ENCODE measurements at places on chromosomes 3 and 15. TPM values are rescaled to one million over a fixed set of nuclear protein-coding genes. Genes with fewer than 3 reads are reported as not detected.
A peak's percentile ranks its signal among the peaks of the same experiment; 100 is the strongest.

GRCh38 chr15:45187894-45188830 is at the start of gene SHF:
TSS of gene SHF (minus strand) at chr15:45187966. CDS start at chr15:45187951, 15 bp downstream.
- DNase-seq: peak; percentile 44

DNA sequence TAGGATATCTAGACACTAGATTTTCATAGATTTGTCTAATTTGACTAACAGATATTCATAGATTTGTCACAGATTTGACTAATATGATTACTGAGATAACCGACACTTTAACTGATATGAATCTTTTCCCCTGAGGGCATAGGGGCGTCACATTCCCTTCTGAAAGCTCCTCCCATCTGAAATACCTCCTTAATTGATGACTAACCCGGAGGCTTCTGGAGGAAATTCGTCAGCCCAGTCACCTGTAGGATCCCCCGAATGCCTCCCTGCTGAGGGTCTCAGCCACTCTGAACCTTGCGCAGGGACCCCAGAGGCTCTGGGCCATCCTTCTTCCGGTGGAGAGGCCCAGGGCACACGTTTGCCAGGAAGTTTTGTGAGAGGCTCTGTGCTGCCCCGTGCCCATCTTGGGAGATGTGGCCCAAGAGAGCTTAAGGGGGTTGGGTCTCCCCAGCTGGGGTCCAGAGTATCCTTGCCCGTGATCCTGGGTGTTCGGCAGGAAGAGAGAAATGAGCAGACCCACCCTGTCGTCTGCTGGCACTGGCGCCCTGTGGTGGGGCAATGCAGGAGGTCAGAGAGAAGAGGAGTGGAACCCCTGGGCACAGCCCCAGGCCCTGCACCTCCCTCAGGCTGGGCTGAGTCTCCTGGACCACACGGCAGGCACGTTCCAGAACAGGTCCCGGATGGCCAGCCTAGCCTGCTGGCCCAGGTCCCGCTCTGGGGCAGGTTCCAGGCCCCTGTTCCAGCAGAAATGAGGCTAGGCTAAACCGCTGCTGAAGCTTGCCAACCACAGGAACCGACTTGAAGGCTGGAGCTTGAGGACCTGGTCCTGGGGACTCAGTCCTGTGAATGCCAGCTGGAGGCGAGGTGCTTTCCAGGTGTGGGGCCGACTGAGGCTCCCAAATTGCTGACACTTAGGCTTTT is 1.7 kb downstream of the PLA2G4D start:
- DNase-seq: no peak

The SLC2A2 gene
- total RNA-seq: not detected

DNA sequence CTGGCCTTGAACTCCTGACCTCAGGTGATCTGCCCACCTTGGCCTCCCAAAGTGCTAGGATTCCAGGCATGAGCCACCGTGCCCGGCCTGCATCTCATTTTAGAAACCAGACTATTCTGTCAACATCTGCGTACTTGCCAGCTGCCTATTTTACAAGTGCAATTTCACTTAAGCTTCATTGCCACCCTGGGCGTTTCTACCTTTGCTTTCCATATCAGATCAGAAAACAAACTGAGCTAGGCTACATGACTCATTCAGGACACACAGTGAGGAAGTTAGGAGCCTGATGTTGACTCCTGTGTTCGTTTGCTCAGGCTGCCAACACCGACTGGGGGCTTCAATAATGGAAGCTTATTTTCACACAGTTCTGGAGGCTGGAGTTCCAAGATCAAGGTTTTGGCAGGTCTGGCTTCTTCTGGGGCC is 42.3 kb upstream of the KLHL25 start:
- peak; percentile 60 for DNase-seq

- DNase-seq: no peak
These were observed 129.0 kb upstream of the LRRFIP2 start for GRCh38 chr3:37303416-37303815.

The MITF gene
- total RNA-seq: 5.7 TPM

DNA sequence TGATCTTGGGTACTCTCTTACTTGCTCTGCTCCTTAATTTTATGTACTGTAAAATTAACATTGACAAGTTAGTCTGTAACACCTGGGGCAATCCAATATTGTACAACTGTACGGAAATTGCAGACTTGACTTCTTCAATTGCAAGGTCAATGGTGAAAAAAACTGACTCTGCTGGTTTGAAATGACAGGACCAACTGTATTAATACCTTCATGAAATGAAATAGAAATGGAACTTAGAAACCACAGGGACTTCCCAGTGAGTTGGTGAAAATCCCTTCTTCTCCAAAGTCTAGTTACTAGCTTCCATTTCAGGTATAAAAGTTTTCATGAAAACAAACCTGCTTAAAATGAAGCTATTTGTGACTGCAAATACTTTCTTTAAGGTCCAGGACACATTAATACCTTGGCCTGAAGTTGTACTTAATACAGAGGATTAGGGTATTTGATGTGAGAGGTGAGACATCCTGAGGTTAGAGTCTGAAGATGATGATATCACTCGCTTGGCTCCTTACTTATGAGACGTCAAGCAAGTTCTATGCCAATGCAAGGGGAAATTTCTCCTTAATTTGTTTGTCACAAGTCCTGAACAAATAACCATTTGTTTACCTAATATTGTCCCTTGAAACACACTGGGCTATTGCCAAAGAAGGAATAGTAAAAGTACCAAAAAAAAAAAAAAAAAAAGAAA is 226.2 kb upstream of the TP63 start:
- no peak for DNase-seq

DNA sequence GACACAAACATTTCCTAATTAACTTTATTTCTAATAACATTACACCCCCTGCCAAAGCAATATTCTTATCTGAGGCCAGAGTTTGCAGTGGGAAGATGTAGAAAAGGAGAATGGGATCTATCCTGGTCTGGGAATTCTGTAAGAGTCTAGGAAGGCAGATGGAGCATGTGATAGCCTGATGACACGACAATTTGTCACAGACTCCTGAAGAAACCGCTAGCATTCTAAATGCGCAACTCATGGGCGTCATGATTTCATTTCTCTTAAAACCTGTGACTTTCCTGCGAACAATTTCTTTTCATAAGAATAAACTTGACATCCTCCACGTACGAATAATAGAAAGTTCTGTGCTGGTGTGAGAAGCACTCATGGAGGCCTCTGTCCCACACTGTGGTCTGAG is 72.9 kb upstream of the ATP10A start:
- no peak for DNase-seq
